Activated T-helper 1 cell treated with Interleukin-2 at 50 U/mL for 16 hours (primary cell): ENCODE measurements at places on chromosomes 3 and 15.

GRCh38 chr15:47959617-47960413, 161.0 kb upstream of the SLC24A5 start:
- no peak for DNase-seq

GRCh38 chr3:157255797-157256196, 95.8 kb upstream of the CCNL1 start:
- no peak for DNase-seq

DNA sequence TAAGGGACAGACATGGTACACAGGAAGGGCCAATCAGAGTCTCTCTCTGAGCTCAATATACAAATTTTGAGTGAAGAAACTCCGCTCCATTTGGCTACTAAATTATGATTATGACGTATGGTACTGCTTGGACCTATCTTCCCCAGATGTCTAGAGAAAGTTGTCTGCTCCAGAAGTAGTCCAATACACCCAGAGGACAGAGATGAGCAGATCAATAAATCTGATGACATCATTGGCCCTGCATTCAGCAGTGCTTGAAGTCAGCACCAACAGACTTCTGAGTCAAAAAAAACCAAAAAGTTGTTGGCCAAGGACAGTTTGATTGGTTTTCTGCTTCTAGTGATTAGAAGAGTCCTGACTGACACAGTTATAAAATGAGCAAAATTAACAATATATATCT, 19.9 kb upstream of the ARHGEF26 start:
- no peak for DNase-seq

DNA sequence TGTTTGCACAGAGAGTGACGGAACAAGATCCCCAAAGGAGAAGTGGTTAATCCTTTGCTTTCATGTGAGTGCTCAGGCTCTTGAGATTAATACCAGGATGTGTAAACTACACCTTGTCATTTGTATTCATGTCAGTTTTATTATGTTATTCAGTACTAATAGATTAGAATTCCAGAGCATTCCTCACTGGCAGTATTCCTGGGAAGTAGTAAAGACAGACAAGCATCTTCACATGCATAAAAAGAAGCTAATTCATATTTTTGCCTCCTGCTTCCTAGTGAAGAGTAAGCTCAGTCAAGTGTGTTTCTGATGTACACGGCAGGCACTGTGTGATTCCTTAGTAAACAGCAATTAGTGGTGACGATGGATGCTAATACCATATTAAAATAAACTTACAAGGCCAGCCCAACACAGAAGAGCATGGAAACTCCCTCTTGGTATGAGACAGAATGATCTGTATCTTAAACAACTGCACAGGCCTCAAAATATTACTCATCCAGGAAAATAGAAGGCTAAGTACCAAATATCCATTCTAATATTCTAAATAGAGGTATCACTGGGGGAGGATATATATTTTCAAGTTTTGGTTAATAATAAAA, 336.8 kb upstream of the MCTP2 start:
- DNase-seq = no peak

DNA sequence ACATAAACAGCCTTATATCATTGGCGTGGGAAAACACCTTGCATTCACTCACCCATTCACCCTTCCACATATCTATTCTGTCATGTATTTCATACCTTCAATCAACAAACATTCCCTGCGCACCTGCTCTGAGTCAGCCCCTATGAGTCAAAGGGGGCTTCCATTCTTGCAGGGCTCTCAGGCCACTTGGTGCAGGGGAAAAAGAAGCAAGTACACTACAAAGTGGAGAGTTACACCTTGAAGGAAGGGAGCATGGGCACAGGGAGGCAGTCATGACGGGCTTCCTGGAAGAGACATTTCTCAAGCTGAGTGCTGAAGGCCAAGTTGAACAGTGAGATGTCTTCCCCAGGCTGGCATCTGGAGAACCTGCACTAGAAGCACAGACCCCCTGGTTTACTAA, 4.6 kb upstream of the AMOTL2 start:
- no peak for DNase-seq

DNA sequence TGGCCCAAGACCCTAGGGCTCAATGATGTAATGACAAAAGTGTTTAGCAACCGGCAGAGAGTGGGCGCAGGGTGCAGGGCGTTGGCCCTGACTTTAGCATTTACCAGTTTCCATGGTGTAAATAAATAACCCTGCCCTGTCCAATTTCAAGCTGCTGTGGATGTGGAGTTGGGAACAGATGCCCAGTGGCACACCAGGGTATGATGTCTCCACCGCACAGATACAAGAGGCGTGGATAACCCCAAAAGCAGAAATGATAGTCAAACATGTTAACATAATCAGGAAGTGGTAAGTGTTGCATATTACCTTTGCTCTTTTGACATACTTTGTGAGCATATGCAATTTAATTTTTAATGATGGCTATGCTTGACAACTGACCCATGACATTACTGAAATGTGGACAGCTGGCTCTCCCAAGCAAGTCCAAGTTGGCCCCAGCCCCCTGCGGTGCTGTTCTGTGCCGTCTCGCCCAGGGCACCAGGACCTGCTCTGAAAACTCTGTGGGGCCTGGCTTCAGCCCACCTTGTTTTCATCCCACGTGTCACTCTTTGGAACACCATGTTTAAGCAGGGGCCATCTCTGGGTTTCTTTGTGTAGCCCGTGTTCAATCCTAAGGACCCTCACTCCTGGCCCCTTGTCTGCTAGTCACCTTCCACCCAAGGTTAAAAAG, 10.8 kb upstream of the ANPEP start:
- no peak for DNase-seq

DNA sequence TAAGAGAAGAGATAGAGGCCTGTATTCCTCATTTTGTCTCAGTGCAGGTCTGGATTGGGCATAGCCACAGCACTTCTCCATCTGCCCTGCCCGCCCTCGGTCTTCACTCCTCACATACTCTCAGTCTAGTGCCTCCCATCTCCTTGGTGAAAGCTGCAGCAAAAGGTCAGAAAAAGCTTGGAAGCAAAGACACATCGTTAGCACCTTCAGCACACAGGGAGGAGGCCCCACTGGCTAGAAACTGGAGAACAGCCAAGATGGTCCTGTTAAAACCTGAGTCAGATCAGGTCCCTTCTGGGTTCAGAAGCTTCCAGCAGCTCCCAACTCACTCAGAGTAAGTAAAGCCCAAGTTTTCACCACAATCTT, 1.6 kb upstream of the KLF15 start:
- DNase-seq = no peak

- no peak for DNase-seq
Measured at GRCh38 chr3:114078126-114078525, 21.6 kb downstream of the QTRT2 start.

DNA sequence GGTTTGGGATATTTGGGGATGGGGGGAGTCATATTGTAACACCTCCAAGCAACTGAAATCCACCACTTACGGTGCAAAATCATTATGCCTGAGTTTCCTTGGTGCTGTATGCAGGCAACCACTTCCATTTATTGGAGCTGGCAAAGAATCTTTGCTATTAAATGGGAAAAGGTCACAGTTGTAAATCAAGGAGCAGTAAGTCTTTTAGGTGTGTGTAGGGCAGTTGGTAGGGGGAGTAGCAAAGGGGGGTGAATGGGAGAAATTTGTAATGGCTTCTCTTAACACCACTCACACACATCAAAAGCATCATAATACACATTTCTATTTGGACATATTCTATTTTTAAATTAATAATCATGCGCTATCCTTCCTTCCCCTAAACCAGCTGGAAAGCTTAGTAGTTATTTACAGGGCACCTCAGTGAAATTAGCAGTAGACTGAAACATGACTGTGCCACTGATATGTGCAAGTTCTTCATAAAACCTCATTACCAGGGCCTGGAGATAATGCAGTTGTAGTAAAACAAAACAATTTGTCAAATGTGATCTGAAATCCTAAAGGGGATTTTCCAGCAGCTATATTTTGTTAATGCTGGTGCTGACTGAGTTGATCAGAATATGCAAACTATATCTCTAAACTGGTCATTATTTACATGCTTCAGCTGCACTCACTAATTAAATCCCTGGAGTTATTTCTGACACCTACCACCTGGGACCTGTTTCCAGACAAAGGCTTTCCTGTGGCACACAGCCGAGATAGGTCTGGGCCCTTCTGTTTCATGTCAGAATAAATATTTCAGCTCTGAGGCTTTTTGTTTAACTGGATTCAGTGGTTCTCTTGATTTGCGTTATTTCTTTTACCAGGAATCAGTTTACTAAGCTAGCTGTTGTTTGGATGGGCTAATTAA, 90.1 kb downstream of the B3GALNT1 start:
- DNase-seq = no peak
